Right lung (tissue), 10 donors: ENCODE measurements at places on chromosomes 5 and 9. TPM values are rescaled to one million over a fixed set of nuclear protein-coding genes. Genes with fewer than 3 reads are reported as not detected.

Gene CTXN3
- not detected for polyA plus RNA-seq

Gene CRAT
- polyA plus RNA-seq: 20.9 TPM

DNA sequence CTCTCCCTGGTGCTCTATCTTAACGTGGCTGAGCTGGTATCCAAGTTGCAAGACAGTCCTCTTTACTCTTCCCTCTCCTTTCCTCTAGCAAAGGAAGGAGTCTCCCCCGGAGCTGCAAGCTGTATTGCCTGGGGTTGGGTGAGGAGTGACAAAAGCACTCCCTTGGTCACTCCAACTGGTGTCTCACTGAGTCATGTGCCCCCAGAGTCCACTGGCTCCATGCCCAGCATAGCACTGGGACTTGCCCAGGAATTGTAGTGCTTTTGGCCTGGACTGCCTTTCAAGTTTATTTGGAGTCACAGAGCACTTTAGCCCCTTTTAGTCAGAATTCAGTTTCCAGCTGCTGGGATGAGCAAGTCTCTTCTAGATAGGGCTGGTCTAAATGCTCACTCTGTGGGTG lies 82.6 kb upstream of the FST start:
- no peak for DNase-seq

- no peak for DNase-seq
Observed at GRCh38 chr5:93201061-93201460, 380.0 kb downstream of the NR2F1-AS1 start.

GRCh38 chr5:94113087-94113486 lies 371.7 kb upstream of the POU5F2 start:
- no peak for DNase-seq

GRCh38 chr5:60690326-60690725 lies 9.6 kb downstream of the DEPDC1B start:
- no peak for DNase-seq

DNA sequence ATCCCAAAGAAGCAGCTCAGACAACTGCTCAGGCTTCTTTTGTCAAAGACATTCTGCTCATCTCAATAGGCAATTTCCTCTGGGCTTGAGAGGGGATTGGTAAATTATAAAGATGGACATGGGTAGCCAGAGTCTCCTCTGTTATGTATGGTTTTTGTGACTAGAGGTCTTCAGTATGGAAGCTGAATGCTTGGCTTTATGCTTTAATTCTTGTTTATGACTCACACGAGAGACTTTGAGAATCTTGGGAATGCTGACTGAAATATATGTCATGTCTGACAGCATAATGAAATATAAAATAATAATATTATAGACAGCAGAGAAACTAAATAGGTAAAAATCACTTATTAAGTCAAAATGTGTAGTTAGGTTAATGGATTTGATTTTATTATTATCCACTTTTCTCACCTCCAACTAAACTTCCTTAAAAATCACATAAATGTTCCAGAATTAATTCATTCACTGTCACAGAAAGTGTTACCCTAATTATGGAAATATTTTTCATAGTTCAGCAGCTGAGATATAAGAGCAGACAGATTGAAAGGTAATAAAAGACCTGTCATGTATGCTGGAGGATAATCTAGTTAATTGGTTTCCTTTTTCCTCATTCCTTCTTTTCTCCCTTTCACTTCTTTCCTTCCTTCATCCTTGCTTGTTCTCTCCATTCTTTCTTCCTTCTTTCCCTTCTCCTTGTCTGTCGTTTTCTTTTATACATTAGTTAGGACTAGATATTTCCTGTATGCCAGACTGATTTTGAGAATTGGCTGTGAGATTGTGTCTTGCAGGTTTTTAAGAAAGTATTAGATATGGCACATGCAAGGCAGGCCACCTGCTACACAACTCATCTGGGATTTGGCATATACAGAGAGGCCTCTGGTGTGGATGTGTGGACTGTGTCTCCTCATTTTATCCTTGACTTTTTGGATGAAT lies 1866.1 kb upstream of the NUDT12 start:
- DNase-seq: no peak

- DNase-seq: no peak
Observed at GRCh38 chr5:9245071-9245470, 300.8 kb downstream of the SEMA5A start.

Gene HAVCR2
- 2.6 TPM for polyA plus RNA-seq

DNA sequence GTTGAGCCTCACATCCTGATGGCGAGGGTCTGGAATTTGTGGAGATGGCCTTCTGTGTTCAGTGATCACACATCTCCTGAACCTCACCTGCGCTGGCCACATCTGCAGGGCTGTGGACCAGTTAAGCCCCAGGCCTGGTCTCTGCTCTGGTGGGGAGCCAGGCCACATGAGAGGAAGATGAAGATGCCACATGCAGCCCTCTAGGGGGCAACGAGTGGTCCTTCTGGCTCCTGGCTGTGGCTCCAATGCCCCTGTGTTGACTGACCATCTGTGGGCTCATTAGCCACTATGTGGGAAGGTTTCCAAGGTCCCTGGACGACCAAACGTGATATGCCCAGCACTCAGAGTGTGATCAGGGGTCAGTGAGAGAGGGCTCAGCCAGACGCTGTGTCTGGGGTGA lies 203.0 kb downstream of the HSPA4 start:
- DNase-seq: no peak

- peak; percentile 38 for DNase-seq
Observed at GRCh38 chr9:6907772-6908381, 150.1 kb downstream of the KDM4C start.

- DNase-seq: no peak
Observed at GRCh38 chr5:59640411-59640810, 253.1 kb downstream of the PDE4D start.

GRCh38 chr9:85452841-85453240 lies 288.9 kb downstream of the AGTPBP1 start:
- peak; percentile 32 for DNase-seq
